Neural crest cell (in vitro differentiated cells): ENCODE measurements at places on chromosomes 3 and 15. TPM values are rescaled to one million over a fixed set of nuclear protein-coding genes. Genes with fewer than 3 reads are reported as not detected.

Gene ALG1L2
- total RNA-seq = 1.4 and 1.6 TPM in 2 replicates

Gene KIF23
- 67.3 and 69.6 TPM in 2 replicates for total RNA-seq

Gene IQCH
- total RNA-seq = 2.5 and 2.8 TPM in 2 replicates

Gene TAGLN3
- total RNA-seq = 62.6 and 70.2 TPM in 2 replicates

Gene ATP2B2
- 0.23 and 0.42 TPM in 2 replicates for total RNA-seq

Gene STARD5
- 2.4 and 2.7 TPM in 2 replicates for total RNA-seq

Gene UROC1
- total RNA-seq = not detected in 2 replicates

Gene AP3B2
- 17.4 and 20.0 TPM in 2 replicates for total RNA-seq

Gene WDR72
- 1.7 and 2.5 TPM in 2 replicates for total RNA-seq

Gene GREM1
- total RNA-seq = 0.07 and 0.09 TPM in 2 replicates

Gene SNTN
- total RNA-seq = not detected in 2 replicates

Gene SLC22A13
- 0.19 and 0.41 TPM in 2 replicates for total RNA-seq

- DNase-seq = no peak
Observed at GRCh38 chr3:168511428-168512014, 415.8 kb upstream of the GOLIM4 start.

GRCh38 chr3:156516961-156517360, 38.0 kb downstream of the SSR3 start:
- no peak for DNase-seq

- DNase-seq = no peak
Observed at GRCh38 chr3:112315791-112316190, 17.2 kb upstream of the CD200 start.

GRCh38 chr15:62591842-62592838, 427.1 kb upstream of the C2CD4B start:
- DNase-seq = no peak

- DNase-seq = no peak
Observed at GRCh38 chr15:56763141-56763895, 30.0 kb upstream of the ZNF280D start.

- no peak for DNase-seq
Observed at GRCh38 chr3:146903927-146904326, 298.8 kb upstream of the PLSCR5 start.

DNA sequence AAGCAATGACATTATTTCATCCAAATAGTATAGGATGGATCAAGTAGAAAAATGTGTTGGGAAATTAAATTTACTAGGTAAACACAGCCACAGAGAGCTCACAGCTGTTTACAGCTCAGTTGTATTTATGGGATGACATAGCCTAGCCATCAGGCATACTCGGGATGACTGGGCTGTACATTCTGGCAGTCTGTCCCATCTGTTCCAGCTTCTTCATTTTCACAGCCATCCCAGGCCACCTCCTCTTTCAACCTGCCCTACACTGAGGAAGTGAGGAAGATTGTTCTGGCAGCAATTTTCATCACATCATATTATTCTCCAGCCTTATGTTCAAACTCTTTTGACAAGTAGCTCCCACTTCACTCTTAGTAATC, 98.4 kb upstream of the PFN2 start:
- DNase-seq = no peak

DNA sequence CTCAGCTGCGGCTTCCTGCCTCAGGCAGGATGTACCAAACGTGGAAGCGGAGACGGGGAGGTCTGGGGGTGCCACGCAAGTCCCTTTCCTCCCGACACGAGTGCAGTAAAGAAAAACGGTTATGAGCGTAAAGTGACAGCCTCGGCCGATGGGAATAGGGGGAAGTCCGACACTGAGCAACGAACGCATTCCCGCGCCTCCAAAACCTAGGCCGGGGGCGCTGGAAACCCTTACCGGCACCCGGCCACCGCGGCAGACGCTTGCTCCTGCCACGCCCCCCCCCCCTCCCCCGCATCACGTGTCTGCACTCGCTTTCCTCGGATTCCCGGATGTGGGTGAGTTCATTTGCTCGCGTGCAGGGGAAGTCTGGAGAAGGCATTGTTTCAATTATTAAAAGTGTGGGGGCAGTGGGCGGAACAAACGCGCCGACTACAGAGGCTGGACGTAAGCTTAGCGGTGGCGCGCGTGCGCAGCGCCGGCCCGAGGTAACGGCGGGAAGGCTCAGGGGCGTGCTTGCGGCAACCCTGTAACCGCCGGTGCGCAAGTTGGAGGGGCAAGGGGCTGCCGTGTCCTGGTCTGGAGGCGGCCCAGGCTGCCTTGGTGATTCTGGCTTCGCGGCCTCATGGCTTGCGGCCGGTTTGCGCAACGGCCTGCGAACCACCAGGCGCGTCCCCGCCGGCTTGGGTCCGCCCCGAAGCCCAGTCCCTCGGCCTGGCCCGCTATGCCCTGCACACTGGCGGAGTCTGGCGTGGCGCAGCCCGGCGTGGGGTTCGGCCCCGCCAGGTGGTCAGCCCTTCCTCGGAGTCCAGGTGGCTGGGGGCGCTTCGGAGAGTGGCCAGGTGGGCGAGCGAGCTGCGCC, at the start of the genes ANAPC13 and CEP63:
Gene ANAPC13 (minus strand): TSS at position 268 of the 859 bp plus-strand sequence. CDS start 3,081 bp downstream, outside the sequence.
Gene CEP63 (plus strand): TSS at position 340 of the 859 bp plus-strand sequence. CDS start 9,264 bp downstream, outside the sequence.
- DNase-seq = peak; percentile 84

- peak; percentile 2 for DNase-seq
Observed at GRCh38 chr3:165195241-165195639, 944 bp downstream of the SLITRK3 start.

DNA sequence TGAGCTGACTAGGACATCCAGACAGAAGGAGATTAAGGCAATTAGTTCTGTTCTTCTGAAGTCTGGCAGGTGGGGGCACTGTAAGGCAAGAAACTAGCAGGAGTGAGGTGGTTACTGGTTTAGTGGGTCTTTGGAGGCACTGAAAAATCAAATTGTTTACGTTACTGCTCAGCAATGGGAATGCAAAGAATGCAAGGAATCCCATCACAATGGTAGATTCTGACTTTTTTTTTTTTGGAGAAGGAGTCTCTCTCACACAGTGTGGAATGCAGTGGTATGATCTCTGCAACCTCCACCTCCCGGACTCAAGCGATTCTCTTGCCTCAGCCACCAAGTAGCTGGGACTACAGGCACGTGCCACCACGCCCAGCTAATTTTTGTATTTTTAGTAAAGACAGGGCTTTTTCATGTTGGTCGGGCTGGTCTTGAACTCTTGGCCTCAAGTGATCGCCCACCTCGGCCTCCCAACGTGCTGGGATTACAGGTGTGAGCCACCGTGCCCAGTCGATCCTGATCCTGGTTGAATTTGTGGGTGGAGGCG, 16.4 kb downstream of the FAM107A start:
- no peak for DNase-seq

GRCh38 chr15:69530991-69531664, 78.5 kb downstream of the RPLP1 start:
- no peak for DNase-seq

GRCh38 chr15:26087395-26087794, 224.3 kb upstream of the ATP10A start:
- DNase-seq = no peak

- DNase-seq = no peak
Observed at GRCh38 chr3:128254066-128254590, 100.8 kb downstream of the EEFSEC start.

- no peak for DNase-seq
Observed at GRCh38 chr3:151777880-151778279, 36.0 kb upstream of the AADAC start.

- no peak for DNase-seq
Observed at GRCh38 chr15:58574631-58575030, 142.8 kb downstream of the LIPC start.
